T-helper 22 cell (primary cell): ENCODE measurements at places on chromosomes 4 and X.

- no peak for DNase-seq
Observed at GRCh38 chr4:92235731-92236130, 68.0 kb upstream of the GRID2 start.

DNA sequence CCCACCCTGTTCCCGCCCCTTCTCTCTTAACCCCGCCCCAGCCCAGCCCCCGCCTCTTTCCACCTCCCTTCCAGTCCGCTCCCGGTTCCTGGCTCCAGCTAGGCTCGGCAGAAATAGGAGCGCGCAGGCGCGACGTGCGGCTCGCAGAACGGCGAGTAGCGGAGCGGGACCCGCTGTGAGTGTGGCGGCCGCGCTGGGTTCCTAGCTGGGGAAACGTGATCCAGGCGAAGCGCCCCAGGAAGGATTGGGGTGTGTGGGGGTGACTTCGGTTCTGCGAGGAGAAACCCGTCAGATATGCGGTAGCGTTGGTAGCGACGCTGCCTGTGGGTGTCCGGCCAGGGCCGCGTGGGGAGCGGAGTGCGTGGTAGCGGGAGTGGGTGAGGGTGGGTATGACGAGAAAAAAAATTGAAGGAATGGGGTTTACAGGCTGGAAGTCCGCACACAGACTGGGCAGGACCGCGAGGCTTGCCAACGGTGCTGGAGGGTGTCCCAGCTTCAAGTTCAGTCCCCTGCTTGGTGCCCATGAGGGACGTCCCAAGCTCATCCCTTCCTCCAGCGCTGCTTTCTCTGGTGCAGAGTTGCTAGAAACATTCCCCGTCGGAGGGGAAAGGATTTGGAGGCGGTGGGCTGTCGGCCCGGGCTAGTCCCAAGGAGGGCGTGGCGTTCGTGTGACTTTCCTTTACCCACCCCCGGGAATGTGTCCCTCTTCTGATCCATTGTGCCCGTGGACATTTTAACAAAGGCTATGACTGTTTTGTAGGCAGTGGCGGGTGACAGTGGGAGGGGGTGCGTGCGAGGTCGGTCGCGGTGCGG is at the start of gene PRRG1:
Gene PRRG1, plus strand, starts transcription at position 144 of the 813 bp plus-strand sequence. CDS start 56,886 bp downstream, outside the sequence.
- DNase-seq: no peak

- no peak for DNase-seq
Observed at GRCh38 chrX:39518476-39519029, 579.2 kb downstream of the BCOR start.

DNA sequence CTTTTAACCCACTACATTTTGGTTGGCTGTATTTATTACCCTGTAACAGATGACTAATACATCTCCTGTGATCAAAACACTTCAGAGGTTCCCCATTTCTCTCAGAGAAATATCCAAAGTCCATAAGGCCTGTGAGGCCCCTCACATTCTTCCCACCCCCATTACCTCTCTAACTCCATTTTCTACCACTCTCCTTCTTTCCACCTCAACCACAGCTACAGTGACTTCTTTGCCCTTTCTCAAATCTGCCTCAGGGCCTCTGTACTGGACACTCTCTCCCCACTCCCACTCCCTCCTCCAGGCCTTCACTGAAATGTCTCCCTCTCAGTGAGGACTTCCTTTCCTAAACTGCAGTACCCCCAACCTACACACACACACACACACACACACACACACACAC is 8.4 kb upstream of the TMEM144 start:
- DNase-seq: no peak

DNA sequence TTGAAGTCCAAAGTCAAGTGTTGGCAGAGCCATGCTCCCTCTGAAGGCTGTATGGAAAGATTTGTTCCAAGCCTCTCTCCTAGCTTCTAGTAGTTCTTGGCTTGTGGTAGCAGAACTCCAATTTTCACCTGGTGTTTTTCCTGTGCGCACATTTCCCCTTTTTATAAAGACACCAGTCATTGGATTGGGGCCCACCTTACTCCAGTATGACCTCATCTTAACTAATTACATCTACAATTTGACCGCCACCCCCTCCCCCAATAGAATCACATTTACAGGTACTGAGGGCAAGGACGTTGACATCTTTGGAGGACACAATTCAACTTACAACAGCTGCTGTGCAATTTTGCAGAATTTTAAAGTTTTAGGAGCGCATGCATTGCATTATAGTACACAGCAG is 16.8 kb downstream of the RAB39B start:
- no peak for DNase-seq

- no peak for DNase-seq
Observed at GRCh38 chr4:38202242-38202641, 242.0 kb downstream of the PTTG2 start.

DNA sequence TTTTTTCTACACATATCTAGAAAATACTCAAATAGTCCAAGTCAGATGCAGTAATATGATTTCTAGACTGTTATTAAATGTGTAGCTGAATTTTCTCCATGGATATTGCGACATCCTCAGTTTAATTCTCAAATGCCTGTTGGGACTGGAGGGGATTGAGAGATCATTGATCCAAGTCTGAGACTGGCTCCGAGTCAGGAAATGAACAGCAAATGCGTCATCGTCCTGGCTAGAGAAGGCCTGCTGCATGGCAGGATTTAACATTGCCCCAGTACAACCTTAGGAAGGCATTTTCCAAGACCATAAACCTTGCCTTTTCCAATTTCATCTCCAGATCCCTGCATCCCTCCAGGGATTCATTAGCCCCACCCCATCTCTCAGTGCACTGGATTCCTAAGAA is 56.6 kb upstream of the SLC6A14 start:
- DNase-seq: no peak

- DNase-seq: no peak
Observed at GRCh38 chr4:88276952-88277710, 7.2 kb downstream of the PPM1K start.

- DNase-seq: no peak
Observed at GRCh38 chrX:39204945-39205344, 403.7 kb downstream of the MID1IP1 start.

DNA sequence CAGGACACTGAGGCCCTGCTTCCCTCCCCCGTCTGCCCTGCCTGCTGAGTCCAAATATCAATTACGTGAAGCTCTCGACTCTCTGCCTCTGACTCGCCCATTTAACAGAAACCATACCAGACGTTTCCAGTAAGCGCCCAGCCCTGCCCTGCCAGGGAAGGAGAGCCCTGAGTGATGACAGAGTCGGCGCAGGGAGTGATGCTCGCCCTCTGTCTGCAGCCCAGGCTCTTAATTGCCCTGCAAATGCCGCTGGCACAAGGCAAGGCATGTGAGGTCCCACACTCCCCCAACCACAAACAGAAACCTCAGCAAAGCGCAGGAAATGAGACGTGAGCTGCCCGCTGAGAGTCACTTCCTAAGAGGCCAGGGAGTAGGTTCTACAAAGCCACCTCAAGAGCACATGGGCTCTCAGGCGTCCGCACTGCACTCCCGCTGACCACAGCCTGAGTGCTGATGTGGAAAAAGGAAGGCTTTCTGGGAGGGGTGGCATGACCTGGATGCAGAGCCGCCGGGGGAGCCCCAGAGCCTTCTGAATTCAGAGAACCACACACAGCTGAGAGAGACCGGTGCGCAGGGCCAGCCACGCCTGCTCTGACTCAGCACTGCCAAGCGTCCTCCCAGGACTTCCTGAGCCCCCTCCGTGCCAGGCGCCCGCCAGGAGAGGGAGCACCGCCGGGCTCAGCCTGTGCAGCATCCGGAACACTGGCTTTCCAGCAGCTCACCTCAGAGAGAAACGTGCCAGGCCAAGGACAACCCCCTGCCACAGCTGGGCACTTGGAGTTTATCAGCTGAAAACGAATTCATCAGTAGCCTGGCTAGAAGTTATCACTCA is 5.3 kb downstream of the ZFYVE28 start:
- DNase-seq: peak; percentile 95

- DNase-seq: no peak
Observed at GRCh38 chr4:120318196-120318846, 251.7 kb upstream of the MAD2L1 start.

DNA sequence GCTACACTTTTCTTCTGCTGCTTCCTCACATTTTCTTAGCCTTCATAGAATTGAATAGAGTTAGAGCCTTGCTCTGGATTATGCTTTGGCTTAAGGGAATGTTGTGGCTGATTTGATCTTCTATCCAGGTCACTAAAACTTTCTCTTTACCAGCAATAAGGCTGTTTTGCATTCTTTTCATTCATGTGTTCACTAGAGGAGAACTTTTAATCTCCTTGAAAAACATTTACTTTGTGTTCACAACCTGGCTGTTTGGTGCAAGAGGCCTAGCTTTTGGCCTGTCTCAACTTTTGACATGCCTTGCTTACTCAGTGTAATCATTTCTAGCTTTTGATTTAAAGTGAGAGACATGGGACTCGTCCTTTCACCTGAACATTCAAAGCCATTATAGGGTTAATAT is 87.7 kb upstream of the RAB40AL start:
- DNase-seq: no peak

DNA sequence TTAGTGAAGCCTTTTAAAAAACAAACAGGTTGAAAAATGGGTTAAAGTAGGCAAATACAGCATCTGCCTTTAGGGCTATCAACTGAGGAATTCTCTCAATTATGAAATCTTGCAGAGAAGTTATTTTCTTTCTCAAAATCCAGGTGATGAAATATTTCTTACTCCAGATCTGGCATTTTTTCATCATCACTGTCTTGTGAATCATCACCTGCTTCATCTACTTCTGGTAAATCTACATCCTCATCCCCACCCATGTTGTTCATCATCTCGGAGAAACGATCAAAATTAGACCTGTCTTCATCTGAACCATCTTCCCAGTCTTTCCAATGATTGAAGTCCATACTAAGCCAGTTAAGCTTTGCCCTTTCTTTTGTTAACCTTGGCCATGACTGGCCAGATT is 33.3 kb upstream of the HPF1 start:
- no peak for DNase-seq

- DNase-seq: no peak
Observed at GRCh38 chr4:138330531-138330930, 88.4 kb upstream of the SLC7A11 start.

DNA sequence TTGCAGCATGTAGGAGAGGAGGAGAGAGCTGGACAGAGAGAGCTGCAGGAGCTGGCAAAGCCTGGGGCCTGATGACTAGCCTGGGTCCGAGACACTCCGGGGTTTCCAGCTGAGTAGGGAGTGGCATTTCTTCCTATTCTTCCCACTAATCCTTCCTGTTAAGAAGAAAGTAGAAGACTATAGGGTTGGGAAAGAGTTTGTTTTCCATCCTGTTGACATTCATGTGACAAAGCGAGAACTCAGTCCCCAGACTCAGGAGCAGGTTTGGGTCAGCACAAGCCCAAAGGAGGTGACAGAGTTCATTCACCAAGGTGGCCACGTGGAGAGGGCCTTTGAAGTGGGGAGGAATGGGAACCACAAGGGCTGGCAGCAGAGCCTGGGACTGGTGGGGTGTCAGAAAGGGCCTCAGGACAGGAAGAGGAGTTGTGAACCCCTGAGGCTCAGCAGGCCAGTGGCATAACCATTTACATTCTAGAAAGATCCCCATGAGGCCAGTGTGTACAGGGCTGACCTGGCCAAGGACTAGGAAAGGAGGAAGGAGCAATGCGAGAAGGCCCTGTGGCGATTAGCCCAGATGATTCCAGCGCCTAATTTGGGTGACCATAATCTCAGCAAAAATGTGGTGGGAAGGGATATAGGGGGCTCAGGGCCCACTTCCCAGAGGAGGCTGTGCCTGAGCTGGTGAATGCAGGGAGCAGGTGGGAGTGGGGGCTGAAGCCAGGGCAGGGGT is 3.3 kb upstream of the HAUS3 start:
- DNase-seq: no peak

DNA sequence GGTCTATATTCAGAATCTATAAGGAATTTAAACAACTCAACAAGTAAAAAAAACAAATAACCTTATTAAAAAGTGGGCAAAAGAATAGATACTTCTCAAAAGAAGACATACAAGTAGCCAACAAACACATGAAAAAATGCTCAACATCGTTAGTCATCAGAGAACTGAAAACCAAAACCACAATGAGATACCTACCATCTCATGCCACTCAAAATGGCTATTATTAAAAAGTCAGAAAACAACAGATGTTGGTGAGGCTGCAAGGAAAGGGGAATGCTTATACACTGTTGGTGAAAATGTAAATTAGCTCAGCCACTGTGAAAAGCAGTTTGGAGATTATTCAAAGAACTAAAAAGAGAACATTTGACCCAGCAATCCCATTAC is 201.6 kb downstream of the QDPR start:
- DNase-seq: no peak
